Fibroblast of the aortic adventitia (primary cell): ENCODE measurements at places on chromosomes 6 and 20.

- DNase-seq, result no peak
These were observed 35.6 kb downstream of the LRRC1 start for GRCh38 chr6:53830366-53830765.

DNA sequence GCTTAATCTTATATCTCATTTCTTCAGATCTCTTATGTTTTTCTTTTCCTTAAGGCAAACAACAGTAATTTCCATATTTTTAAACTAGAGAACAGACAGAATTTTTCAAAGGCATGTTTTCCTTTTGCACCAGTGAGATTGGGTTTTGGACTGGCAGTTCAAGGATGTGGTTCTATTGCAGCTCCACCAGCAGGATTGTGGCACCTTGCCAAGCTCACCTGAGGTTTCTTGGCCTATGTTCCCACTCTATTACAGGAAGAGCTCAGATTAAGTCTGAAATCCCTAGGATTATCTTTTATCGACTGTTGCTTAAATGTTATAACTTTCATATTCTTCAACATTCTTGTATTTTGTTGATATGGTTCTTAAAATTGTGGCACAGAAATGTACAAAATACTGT, 218.9 kb downstream of the PLCB4 start:
- DNase-seq, result no peak

- DNase-seq, result no peak
These were observed 55.9 kb upstream of the NAA20 start for GRCh38 chr20:19961293-19961692.

DNA sequence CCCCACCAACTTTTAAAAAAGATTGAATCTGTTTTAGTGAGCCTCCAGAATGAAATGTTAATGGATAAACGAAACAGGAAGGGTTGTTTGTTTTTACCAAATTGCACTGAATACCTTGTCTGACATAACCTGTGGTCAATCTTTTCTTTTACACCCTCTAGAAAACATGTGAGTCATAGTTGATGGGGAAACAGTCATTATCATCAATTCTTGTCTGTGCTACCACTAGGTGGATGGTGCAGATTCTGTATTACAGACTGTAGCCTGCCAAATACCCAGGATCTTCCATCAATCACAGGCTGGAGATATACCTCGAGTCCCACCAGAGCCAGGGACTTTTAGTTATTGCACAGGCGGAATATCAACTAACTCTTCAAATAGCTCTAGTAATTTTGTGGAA, 29.5 kb upstream of the PKIB start:
- no peak for DNase-seq

GRCh38 chr20:35637276-35637675, 21.6 kb downstream of the SPAG4 start:
- no peak for DNase-seq

DNA sequence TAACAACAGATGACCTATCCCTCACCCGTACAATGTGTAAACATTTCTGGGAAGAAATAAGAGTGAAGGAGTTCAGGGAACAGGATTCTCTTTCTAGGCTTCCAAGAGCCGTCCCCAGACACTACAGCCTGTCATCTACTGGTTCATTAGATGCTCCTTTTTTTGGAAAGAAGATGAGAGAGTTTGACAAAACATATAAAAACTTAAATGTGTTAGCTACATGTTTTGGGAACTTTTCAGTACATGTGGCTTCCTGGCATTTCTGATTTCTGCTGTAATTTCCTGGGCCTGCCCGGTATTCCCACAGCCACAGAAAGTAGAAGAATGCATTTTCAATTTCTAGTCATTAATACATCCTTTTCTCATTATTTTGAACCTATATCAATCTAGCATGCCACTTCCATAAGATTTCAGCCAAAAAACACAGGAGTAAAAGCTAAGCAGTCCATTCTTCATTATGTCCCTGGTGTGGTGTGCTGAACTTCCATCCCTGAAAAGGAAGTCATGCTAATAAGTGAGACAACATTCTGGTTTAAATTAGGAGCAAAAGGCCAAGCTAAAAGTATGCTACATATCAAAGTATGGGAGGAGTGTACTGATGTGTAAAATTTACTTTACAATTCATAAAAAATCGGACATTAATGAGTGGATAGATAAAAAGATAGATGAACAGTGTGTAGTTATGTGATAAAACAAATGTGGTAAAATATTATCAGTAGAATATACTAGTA, 198.2 kb downstream of the WDR27 start:
- DNase-seq, result peak; percentile 21

DNA sequence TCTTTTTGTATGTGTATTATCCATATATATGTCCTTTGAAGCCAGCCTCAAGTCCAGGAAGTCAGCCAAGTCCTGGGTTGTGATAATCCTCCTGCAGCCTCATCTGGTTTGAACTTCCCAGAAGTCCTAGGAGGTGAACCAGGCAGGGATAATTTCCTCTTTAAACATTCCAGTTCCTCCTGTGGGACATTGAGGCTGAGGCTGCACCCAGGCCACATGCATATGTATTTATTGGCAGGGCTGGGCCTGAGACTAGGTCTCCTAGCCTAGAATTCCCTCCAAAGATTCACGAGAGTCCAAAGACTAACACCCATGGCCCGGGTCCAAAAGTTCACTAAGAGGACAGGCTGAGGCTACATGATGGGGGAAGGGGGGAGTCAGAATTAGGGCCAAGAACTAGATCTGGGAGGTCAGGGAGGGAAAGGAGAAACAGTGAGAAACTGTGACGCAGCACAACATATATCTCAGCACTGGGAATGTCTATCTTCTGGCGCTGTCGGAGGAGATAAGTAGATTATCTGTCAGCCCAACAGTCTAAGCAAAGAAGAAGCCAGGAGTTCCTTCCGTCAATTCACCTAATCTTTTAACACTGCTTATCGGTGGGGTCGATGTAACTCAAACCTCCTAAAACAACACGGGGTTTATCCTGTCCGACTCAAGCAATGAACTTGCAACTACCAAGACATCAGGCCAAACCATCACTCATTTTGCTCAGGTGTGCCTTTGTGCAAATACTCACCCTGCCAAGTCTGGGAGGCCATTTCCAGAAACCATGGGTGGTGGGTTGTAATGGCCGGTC, 43.3 kb downstream of the SNX5 start:
- DNase-seq, result peak; percentile 71

- DNase-seq, result no peak
These were observed 17.3 kb downstream of the TRIM26 start for GRCh38 chr6:30195951-30196350.

DNA sequence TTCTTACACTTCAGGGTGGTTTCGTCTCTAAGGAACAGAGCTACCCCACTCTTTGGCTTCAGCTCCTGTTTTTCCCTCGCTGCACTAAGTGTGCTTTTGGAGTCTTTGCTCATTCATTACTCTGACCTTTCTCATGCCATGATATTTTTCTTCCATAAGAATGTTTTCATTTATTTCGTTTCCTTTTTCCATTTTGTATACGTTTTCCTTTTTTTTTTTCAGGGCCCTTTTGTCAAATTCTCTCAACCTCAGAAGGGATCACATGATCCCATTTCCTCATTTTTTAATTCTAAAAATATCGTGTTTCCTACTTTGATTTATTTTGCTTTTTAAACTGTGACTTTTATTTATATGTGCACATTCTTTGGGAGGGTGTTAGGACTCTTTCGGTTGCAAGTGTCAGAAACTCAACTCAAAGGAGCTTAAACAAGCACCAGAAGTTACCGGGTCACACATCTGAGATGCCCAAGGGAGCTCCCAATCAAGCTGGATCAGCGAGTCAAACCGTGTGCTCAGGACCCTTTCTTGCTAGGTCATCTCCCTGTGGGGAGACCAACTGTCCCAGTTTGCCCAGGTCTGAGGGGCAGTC, 40.6 kb downstream of the GCNT2 start:
- no peak for DNase-seq

- DNase-seq, result peak; percentile 67
These were observed 252.9 kb upstream of the TAB2 start for GRCh38 chr6:149064660-149065015.

- no peak for DNase-seq
These were observed 21.1 kb downstream of the ABHD12 start for GRCh38 chr20:25369529-25369928.

DNA sequence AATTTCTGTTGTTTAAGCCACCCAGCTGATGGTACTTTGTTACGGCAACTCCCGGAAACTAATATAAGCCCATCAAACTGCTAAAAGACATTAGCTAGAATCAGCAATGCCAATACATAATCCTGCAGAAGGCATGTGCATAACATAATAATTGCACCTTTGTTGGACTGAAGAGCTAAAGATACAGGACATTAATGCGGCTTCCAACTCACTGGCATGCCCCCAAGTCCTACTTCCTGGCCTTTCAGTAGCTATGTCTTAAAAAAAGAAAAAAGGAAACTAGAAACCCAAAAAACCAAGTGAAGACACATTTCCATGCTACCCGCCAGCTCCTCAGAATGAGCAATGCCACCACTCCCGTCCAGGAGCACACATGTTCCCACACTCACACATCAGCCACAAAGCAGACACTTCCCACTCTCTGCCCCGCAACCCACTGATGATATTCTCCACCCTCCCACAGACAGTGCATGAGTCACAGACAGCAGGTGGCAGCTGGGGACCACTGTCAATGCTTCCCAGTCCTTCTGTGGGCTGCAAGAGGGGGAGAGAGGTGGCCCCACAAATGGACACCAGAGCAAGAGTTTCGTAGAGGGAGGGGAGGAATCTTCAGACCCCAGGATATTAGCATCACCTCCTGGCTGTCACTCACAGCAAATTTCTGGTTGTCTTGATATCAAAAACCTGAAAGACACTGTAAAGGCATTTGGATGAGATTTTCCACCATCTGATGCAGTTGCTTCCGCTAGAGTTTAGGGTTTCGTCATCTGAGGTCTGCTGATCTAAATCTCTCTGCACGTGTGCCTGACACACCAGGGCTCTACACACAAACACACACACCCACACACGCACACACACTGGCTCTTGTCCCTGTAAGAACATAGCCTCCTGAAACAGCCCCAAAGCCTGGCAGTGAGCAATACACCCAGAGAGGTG, 32.8 kb downstream of the GFOD1 start:
- peak; percentile 25 for DNase-seq

DNA sequence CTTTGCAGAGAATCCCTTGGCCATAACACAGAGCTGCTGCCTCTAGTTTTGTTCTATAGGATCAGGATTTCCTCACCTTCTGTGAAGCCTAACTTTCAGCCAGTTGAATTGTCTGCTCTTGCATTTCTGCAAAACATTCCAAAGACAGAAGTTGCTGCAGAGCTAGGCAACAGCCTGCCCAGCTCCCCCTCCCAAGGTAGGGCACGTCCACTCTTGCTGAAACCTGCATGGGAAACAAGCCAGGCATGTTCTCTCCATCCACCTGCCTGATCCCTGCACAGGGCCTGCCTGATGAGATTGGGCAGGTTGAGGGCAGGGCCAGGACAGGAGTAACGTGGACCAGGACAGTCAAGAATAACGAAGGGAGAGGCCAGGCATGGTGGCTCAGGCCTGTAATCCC, 58.9 kb upstream of the NAA20 start:
- no peak for DNase-seq

- no peak for DNase-seq
These were observed 2.3 kb upstream of the DSN1 start for GRCh38 chr20:36775826-36776225.

DNA sequence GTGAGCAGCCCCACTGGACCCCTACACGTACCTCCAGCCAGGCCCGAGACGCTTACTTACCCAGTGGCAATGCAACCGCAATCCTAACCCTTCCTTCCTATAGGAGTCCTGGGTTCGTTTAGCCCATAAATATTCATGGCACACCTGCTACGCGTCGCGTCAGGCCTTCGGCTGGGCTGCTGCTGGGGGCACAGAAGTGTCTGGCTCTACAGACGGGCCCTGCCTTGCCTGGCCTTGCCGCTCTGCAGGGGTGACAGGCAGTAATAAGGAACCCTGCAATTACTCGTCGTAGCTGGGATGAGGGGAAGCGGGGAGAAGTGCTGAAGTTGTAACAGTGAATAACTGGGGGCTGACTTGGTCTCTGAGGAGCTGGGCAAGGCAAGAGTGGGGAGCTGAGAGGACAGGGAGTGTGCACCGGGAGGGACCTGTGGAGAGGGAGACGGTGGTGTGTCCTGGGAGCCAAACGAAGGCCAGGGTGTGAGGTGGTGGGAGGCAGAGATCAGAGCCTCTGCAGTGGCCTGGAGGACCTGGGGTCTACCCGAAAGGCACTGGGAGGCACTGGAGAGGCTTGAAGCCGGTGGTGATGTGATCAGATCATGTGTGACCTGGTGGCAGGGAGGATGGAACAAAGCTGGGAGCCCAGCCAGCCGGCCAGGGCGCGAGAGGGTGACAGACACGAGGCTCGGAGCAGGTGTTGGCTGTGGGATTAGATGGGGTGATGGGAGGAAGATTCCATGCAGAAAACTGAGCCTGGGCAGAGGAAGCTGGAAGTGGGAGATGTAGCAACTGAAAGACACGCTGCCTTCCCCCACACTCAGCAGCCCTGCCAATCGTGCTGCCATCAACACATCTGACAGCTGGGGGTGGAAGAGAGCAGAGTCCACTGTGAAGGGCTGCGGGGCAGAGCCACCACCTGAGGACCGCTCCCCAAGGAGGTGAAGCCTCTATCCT, 36.4 kb downstream of the PSMG4 start:
- no peak for DNase-seq

GRCh38 chr20:32521780-32522525, 63.2 kb downstream of the NOL4L start:
- peak; percentile 57 for DNase-seq

DNA sequence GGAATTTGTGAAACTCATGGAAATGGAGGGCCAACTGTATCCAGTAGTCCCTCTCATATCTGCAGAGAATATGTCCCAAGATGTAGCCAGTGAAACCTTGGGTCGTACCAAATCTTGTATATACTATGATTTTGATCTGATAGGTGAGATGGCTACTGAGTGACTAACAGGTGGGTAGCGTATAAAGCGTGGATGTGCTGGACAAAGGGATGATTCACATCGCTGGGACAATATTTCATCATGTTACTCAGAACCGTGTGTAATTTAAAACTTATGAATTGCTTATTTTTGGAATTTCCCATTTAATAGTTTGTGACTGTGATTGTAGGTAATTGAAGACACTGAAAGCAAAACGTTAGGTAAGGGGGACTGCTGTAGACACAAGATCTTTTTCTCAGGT, 144.1 kb downstream of the SMAP1 start:
- no peak for DNase-seq

GRCh38 chr6:46914279-46914810, 7.4 kb downstream of the ADGRF5 start:
- no peak for DNase-seq

DNA sequence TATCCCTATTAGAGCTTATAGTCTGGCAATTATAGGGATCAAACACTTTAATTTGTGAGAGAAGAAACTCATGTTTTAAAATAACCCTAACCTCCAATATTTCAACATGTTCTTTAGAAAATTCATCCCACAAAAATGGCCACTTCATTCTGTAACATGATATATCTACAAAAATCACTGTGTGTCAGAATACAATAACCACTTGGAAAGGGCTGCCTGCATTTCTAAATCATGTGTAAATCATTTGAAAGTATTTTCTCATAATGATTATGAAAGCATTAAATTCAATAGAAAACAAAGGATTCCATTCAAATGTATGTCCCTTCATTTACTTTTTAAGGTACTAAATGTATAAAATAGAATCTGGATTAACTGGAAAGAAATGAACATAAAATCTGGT, 101.4 kb upstream of the NHSL1 start:
- DNase-seq, result peak; percentile 73
